ENCODE measurements at places on chromosomes 2 and 18.

DNA sequence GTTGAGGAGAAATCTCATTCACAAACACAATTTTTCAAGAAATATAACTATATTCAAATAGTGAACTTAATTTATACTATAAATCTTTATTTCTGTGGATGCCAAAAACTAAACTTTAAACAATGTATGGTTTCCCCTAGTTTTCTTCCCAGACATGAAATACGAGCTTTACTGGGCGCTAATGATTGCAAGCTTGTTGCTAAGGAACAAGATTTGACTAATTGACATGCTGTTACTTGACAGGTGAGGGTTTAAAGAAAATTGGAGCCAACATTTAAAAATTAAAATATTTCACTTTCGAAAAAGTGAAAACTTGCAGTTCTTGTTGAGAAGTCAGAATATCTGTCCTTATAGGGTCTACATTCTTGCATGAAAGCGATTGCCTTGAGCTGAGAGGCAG lies 381.0 kb downstream of the MEIS1 start:
- no peak for DNase-seq

- no peak for DNase-seq
Observed at GRCh38 chr18:61771861-61772260, 120.9 kb downstream of the RNF152 start.

DNA sequence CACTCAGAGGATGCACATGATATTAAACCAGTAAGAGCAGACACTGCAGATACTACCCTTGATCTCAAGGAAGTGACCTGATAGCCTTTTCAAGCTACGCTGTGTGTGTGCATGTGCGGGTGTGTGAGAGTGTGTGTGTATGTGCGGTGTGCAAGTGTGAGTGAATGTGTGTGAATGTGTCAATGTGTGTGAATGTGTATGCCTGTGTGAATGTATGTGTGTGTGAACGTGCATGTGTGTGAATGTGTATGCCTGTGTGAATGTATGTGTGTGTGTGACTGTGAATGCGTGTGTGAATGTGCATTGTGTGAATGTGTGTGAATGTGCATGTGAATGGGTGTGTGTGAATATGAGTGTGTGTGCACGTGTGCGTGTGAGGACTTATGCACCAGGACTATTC lies 53.8 kb downstream of the KCNG2 start:
- DNase-seq: no peak

DNA sequence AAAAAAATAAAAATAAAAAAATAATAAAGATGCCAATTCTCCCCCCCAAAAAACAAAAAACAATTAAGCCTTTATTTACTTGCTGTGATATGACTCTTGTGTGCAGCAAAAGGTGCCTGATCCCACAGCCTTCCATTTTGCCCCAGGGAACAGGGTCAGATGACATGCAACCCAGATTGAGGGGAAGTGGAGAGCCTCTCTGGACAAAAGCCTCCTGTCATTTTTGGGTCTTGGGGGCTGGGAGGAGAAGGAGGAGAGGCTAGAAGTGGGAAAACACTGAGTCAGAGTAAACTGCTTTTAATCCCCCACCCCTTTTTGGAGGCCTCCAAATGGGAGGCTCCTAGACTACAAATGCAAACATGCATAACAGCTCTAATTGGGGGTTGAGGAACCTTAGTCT lies 46.6 kb upstream of the SCG2 start:
- DNase-seq: no peak

DNA sequence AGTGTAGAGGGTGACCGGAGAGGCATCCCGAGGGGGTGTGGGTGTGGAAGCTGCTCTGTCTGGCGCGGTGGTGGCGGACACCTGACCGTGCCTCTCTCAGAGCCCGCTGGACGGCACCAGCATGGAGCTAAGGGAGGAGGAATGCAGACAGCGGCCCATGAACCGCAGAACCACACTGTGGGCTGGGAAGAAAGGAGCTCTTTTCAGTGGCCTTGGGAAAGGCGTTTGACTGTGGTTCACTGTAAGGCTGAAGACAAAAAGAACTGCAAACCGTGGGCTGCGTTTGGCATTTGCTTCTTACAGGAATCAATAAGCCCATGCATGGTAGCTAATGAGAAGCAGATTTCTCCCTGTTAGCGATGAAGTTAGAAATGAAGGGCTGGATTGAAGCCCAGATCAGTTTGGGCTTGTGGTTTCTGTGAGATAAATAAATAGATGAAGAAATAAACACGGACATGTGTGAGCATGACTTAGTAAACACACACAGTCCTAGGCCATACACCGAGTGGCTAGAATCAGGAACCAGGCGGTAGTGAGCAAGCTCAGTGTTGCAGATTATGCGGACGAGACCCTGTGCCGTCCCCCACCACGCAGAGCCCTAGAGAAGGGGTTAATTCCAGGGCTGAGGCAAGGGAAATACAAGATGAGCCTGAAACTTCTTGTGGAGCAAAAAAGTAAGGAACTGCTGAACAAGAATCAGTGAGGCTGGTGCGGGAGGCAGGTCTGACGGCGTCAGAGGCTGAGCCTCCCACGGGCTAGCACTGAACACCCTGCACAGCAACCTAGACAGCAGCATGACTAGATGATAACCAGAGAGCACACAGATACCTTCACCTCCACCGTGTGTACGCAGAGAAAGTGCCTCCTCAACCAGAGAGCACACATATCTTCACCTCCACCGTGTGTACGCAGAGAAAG lies 29.3 kb upstream of the NFATC1 start:
- DNase-seq: no peak

GRCh38 chr2:9285385-9285920 lies 78.8 kb downstream of the ASAP2 start:
- no peak for DNase-seq

GRCh38 chr2:74991977-74992376 lies 33.5 kb downstream of the POLE4 start:
- no peak for DNase-seq

- no peak for DNase-seq
Observed at GRCh38 chr2:21372654-21373053, 248.9 kb downstream of the TDRD15 start.

DNA sequence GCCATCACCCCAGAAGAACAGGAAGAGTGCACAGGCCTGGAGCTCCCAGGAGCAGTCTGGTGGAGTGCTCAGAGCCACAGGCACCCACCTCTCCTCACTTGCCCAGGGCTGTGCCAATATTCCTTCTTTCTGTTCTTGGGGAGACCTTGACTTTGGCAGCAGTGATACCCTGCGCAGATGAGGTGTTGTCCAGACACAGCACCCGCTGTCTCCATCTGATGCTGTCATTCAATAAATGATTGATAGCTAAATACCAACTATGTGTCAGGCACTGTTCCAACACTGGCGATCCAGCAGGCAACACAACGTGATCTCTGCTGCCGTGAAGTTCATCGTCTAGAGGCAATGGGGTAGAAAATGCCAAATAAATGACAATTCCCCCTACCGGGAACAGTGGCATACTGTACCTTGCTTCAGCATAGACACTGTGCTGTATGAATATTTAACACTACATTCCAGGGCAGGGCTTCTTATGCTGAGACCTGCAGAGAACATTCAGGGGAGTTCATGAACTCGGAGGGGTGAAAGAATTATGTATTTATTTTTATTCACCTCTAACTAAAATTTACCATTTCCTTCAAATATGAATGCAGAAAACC lies 320.5 kb upstream of the NCKAP5 start:
- no peak for DNase-seq

DNA sequence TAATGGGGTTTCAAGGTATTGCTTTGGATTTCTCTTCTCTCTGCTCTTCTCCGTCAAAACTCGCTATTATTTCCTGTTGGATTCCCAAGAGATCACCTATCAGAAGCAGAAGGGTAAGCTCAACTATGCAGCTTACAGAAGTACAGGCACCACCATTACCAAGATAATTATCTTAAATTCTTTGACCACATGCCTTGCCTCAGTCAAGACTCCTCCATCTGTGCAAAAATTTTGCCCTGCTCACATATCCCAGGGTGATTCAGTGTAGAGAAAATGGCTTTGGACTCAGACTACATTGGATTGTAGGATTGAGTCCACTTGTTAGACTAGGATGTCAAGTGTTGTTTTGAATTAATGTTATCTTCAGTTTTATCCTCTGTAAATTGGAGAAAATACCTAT lies 698.7 kb downstream of the TDRD15 start:
- DNase-seq: no peak

DNA sequence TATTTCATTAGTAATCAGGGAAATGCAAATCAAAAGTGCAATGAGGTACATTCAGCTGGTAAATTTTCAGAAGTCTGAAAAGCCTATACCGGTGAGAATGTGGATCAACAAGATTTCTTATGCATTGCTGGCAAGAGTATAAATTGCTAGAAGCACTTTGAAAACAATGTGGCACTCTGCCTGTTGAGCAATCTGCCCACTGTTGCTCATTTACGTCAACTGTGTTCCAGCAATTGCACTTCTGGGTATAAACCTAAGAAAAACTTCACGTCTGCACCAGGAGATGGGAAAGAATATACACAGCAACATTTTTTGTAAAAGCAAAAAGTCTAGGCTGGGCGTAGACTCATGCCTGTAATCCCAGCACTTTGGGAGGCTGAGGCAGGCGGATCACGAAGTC lies 40.8 kb downstream of the MTERF4 start:
- no peak for DNase-seq

DNA sequence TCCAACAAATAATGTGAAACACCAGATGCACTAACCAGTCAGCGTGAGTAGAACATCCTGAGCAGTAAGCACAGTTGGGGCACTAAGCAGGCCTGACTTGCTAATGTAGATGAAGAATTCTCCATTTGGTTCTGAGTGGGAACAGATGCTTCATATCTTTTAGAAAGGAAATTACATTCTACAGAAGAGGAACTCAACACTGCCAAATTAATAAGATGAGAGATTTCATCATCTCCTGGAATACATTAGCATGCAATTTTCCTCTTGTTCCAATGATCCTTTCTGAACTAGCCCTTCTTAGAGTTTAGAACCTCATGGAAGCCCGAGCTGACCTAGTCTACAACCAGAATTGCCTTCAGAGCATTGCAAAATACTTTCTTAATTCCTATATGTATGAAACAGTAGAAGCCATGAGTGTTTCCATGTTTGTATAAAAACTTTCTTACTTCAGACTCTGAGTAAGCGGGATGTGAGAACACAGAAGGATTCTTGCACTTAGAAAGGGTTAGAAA lies 34.8 kb downstream of the COL5A2 start:
- DNase-seq: no peak

DNA sequence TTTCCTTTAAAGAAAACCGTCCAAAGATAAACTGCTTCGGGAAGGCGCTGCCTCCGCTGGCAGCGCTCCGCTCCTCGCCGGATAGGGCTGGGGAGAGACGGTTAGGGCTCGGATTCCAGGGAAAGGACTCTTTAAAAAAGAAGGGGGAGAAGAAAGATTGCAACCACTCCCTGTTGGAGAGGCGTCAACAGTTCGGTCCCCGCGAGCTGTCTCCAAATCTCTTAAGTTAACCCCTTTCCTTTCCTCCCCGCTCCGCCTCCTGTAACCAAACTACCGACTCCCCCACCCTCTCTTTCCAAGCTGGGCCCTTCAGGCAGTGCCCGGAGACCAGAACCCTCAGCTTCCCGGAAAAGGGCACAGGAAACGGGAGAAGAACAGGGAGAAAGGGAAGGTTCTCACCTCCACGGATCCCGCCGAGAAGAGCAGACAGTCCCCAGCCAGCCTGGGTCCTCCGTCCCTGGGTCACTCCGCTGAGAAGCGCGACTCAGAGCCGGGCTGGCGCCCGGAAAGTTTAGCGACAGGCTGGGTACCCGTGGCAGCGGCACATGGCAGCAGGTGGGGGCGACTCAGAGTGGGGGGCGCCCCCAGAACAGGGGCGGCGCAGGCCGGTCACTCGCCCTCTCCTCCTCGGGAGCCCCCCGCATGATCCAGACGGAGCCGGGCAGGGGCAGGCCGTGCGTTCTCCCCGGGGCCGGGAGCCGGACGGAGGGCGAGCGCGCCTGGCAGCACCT lies 675 bp downstream of the FZD5 start:
- DNase-seq: peak; percentile 8

DNA sequence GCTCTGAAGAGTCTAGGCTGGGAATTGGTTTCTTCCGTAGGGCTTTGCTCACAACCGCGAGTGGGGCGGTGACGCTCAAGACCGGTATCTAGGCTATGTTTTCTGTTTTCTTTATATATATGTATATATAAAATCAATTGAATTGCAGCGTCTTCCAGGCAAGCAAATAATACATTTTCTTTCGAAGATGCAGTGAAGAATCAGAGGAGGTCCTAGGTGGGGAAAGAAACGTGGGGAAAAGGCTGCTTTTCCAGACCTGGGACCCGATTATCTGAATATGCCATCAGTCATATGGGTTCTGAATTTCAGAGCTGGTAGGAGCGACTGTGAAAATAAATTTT lies 714 bp upstream of the SCN9A start:
- DNase-seq: no peak

GRCh38 chr2:177758591-177759371 lies 313.8 kb downstream of the PDE11A start:
- no peak for DNase-seq

- no peak for DNase-seq
Observed at GRCh38 chr2:176085861-176086771, 2.4 kb upstream of the EVX2 start.

DNA sequence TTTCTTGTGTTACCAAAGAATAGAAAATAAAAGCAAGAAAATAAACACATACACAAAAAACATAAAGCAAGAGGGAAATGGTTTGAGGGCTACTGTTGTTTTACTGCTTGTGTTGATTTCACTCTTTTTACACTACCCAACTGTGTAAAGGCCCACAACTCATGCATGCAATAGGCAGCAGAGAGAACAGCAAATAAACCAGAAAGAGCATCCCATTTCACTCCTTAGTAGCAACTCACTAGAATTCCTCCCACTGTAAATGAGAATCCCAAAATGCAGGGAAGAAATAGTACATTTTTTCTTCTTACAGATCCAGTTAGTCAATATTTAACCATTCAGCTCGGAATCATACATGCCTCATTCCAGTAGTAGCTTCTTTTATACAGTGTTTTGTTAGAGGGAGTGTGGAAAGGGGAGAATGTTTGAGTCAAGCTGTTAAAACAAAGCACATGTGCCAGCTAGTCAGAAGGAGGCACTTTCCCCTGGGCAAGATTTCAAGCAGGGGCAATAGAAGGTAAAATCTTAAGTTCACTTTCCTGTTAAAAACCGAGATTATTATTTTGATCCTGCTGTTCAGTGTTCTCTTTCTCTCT lies 147.2 kb upstream of the FAM98A start:
- DNase-seq: no peak

DNA sequence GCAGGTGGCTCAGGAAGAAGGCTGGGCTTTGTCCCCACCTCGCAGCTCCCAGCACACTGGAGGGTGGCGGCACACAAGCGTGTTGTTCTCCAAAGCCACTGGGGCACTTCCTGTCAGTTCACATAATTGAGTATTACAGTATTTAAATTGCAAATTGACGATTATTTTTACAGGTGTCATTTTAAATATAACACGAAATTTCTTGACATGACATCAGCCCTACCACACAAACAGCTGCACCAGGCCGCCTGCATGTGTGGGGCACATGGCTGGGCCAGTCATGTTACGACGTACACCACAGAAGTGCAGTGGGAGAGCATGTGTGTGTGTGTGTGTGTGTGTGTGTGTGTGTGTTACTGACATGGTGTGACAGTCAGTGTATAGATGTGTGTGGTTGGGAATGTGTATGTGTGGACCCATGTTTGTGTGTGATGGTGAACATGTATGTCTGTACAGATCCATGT lies 155.6 kb downstream of the TTC32 start:
- DNase-seq: no peak
